ENCODE measurements at places on chromosomes 11 and 22.

DNA sequence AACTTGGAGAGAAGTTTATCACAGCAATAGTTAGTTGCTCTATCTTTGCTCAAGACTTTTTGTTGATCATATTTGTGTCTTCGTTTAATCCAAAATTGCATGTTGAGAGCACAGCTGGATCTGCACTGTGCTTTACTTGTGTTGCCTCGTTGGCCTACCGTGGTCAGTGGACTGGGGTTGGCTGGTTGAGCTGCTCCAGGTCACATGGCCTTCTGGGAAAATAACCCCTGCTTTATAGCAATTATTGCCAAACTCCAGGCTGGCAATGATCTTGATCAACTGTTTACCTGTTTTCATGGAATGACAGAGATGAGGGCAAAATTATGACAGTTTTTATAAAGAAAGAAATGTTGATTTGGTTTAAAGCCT, 5.7 kb upstream of the PLET1 start:
- DNase-seq = no peak

- DNase-seq = no peak
Measured at GRCh38 chr11:14882196-14882595, 9.8 kb downstream of the CYP2R1 start.

DNA sequence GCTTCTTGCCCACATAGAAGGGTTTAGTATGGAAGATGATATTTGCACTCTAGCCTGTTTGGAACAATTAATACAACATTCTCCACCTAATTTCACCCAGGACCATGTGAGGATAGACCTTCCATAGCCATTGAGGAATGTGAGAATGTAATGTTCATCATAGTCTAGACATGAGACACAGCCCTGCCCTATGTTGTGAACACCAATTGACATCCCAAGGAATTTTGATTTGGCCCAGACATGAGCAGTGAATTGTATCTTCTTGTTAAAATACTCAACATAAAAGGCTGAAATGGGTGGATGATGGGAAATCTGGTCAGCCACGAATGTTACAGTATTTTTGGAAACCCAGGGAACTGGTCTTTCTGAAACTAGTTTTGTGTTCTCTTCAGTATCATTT, 892.3 kb upstream of the CHORDC1 start:
- DNase-seq = peak; percentile 27

DNA sequence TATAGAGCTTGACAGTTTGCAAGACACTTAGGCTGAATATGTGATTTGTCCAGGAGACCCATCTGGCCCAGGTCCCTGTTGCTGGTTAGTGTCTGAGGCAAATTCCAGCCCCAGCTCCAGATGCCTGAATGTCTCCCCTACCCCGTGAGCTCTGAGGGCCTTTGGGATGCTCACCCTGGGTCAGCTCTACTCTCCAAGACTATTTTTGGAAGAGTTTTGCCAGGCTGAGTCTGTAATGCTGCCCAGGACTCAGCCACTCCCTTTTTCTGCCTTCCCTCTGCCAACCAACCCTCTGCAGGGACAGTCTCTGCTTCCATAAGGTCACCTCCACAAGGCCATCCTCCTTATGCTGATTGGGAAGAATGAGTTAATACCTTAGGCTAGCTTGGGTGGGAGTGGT, 66.3 kb downstream of the CABIN1 start:
- DNase-seq = no peak

- DNase-seq = no peak
Measured at GRCh38 chr11:17588721-17589120, 41.7 kb downstream of the OTOG start.

- peak; percentile 90 for DNase-seq
Measured at GRCh38 chr11:61969838-61970662, 2.6 kb upstream of the FTH1 start.

DNA sequence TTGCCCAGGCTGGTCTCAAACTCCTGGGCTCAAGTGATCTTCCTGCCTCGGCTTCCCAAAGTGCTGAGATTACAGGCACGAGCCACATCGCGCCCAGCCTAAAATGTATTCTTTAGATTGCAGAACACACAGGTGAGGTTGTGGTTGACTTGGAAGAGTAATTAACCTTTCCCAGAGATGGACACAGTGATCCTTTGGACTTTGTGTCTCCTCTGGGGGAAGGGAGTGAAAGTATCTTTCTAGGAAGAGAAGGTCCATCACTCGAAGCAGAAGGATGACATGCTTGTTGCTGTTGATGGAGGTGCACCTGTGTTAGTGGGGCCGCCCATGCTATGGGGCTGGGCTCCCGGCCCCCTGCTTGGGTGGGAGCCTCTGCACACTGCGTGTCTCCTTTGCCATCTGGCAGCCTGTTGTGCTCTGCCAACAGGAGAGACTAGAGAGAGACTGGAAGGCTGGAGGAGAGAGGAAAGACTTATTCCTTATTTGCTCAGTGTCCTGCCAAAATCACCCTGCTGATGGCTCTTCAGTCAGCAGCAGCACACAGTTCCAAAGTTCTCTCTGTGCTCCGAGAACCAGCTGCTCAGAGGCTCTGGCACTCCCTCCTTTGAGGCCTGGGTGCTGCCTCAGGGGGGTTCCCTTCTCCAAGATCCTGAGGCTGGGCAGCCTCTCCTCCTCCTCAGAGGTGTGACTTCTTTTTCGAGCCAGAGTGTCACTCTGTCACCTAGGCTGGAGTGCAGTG, 33.1 kb upstream of the CYB5R3 start:
- no peak for DNase-seq

- no peak for DNase-seq
Measured at GRCh38 chr11:12525466-12526055, 148.2 kb downstream of the PARVA start.

- DNase-seq = no peak
Measured at GRCh38 chr11:47466701-47467250, 17.8 kb upstream of the RAPSN start.

Data from fibroblast of skin of abdomen (primary cell).